ENCODE measurements at places on chromosomes 11 and 22.

DNA sequence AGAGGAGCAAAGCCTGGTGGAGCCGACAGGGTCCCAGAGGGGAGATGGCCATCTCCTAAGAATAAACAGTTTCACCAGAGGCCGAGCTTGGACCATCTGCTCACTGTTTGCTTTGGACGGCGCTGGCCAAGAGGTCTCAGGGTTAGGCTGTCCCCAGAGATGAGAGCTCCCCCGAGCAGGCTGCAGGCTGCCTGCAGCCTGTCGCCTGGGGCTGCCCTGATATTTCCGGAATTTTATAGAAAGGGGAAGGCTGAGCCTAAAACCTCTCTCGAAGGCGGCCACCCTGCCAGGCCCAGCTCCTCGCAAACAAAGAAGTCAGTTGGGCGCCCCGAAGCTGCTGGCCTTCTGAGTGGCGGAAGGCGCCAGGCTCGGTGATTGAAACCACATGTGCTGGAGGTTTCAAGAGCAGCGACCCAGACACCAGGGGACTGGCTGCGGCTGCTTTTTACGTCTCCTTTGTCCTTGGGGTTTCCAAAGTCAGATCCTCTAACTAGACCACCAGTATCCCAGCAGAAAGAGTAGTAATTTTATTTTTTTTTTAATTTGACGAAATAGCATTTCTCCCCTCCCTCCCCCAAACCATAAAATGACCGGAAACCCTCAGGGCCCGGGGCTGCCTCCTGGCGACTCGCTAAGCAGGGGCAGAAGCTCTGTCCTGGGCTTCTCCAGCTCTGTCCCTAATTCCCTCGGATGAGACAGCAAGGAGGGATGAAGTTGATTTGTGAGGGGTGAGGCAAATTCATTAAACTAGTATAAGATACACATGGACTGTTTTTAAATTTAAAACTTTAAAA is 57.4 kb downstream of the CLMP start:
- DNase-seq: no peak

- no peak for DNase-seq
These were observed 152.9 kb downstream of the DBX1 start for GRCh38 chr11:20007386-20007785.

DNA sequence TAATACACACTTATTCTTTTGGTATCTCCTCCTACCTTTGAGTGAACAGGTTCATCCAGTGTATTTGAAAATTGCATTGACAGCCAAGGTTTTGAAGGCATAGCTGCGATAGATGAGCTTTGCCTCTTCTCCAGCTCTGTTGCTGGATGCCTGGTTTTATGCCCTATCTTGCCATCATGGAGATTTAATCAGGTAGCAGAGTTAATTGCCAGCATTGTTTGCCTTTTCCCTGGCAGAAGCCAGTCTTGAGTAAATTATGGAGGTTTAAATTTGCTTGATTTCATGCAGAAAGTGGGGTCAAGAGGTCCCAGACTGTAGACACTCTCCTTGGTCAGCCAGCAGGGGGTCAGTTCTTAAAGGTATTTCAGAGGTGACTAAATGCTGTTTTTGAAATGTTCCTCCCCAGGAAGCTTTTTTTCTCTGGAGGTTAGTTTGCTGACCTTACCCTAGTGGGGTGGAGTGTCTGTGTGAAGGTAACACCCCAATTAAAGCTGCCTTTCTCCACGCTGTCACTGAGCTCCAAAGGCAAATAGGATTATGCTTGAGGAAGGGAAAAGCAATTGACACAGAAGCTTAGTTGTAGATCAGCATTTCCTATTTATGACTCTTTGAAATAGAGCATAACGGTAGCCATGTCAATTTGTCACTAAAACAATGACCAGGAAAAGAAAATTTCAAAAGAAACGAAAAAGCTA is 96.0 kb downstream of the EXT2 start:
- DNase-seq: no peak

GRCh38 chr11:62710001-62710345 is 2.5 kb downstream of the GNG3 start:
- no peak for DNase-seq

GRCh38 chr11:130999992-131000770 is 83.9 kb upstream of the SNX19 start:
- no peak for DNase-seq

DNA sequence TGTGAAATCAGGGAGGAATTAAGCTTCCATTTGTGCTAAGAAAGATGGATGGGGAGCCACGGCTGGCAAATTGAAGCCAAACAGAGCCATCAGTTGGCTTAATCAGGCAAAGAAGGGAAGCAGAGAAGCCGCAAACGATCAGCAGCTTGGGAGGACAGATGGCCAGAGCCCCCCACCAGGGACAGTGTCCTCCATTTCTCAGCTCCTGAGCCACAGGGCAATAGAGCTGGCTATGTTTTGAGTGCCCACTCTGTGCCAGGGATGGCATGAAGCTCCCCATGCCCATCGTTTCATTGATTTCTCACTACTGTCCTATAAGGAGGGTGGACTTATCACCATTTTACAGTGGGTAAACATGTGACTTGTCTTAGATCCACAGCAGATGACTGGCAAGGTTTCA is 126.3 kb upstream of the ASPHD2 start:
- DNase-seq: no peak

DNA sequence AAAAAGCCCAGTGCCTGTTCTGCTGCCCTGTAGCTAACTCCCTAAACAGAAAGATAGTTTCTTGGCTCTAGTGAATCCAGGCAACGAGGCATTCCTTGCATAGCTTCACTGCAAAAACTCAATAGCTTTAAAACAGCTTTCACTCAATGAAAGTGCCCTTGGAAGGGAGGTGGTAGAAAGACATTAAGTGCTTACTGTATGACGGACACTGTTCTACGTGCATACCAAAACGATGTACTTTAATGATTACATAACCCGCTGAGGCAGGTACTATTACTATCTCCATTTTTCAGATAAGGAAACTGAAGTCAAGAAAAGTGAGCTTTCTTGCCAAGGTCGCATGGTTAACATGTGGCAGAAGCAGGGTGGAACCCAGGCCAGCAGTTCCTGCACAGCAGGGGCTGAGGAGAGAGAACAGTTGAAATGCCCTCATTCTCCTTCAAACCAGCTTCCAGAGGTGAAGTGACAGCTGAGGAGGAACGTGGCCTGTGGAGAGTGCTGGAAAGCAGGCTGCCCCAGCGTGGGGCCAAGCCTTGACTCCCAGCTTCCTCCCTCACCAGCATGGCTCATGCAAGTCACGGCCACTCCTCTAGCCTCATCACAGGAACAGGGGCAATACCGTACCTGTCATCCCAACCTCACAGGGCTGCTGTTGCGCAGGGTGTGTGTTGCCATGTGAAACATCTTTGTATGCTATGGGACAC is 227.5 kb upstream of the NARS2 start:
- no peak for DNase-seq

DNA sequence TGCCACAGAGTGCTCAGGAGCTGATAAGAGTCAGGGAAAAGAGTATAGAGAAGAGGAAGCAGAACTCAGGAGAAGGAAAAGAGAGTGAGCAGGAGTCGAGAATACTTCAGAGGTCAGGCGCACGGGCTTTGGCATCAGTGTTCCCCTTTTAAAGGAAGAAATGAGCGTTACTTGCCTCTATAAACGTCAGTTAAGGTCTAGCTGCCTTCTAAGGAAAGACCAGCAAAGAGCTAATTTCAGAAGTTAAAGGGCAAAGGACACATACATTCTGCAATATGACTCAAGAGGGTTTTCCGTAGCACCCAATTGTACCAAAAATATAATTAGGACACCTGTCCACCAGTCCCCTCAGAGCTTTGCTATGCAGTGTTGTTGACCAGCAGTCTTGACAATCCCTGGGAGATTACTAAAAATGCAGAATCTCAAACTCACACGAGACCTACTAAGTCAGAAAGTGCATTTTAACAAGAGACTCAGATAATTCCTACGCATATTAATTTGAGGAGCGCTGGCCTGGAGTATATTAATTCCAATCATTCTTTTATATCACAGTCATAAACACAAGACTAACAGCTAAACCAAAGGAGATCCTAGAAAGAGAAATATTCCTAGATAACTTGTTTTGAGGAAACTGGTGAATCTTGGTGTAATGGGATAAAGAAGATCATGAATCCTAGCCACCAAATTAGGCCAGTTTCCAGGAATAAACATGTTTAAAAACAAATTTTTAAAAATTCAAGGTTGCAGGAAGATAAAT is 249.0 kb downstream of the CADM1 start:
- no peak for DNase-seq

DNA sequence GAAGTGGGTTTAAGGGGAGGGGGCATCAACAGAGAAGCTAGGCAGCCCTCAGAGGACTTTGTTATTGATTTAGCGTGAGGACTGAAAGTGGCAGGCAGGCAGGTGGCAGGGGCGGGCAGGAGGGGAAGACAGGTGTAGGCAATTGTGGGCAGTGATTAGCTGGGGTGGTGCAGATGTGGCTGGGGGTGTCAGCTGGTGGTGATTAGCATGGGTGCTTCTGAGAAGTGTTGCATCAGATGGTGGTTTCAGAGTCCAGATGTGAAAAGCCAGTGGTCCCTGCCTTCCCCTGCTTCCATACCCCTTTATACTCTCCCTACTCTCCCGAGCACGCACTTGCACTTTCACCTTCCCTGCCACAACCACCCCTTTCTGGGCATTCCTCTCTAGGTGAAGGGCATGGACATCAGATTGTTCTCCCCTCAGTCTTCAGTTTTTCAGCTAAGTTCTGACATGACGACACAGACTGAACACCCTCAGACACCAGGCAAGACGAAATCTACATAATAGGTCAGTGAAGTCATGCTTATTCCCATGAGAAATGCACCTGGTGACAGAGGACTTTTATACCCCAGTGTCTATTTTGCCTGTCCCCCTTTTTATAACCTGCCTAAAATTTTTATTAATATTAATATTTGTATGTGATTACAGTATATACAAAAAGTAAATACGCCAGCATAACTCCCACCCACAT is 435.7 kb upstream of the CADM1 start:
- DNase-seq: no peak

GRCh38 chr11:102495161-102496042 is 35.1 kb downstream of the MMP7 start:
- DNase-seq: no peak

- no peak for DNase-seq
These were observed 18.9 kb downstream of the MMP3 start for GRCh38 chr11:102824556-102824955.

DNA sequence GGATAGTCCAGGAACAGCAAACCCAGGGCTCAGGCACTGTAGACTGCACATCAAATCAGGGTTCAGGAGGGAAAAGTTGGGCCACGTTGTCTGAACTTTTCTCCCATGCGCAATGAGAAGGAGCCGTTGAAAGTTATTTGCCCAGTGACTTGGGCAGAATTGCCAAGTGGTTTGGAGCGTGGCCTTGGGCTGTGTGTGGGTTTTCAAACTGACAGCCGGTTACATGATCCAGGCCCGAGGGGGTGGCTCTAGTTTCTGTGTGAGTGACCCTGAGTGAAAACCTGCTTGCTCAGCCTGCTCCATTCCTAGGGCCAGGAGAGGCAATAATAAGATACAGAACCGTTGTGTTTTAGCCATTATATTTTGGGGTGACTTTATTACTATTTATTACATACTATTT is 20.3 kb downstream of the MB start:
- no peak for DNase-seq

DNA sequence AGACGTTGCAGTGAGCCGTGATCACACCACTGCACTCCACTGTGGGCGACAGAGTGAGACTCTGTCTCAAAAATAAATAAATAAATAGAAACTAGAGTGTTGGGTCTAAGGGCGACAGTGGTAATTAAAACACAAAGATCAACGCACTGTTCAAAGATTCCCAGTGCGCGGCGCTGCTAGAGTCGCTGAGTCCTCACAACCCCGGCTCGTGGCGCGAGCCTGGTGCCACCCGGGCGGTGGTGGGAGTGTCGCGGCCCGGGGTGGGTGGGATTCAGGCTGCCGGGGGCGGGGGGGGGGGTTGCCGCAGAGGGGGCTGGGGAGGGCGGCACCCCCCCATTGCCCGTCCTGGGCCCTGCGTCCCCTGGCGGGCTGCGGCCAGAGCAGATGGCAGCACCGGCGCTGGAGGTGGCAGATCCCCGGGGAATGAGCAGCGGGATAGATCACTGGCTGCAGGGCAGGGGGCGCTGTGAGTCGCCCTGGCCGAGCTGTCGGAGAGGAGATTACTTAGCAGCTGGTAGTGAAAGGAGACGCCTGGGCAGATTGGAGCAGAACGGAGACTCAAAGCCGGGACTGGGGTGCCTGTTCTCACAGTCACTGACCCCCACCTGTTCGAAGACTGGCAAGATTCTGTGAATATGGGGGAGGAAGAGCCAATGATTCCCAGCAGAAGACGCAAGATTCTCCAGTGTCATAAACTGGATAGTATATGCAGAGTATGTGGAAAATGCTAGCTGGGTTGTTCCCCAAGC is 30.2 kb upstream of the APOBEC3A start:
- DNase-seq: no peak

DNA sequence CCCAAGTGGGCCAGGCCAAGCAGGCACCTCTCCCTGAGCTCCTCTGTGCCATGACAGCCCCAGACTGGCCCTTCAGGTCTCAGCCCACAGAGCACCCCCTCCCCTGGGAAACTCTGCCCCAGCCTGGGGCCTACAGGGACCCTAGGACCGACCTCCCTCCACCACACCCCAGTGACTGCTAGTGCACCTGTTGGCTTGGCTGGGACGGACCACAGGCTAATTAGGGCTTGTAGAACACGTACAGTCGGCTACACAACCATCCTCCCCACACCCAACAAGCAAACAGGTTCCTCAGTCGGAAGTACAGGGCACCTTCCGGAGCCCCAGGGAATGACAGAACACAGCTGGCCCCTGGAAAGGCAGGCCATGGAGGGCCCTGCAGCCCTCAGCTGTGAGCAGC is 4.3 kb downstream of the SBF1 start:
- no peak for DNase-seq

DNA sequence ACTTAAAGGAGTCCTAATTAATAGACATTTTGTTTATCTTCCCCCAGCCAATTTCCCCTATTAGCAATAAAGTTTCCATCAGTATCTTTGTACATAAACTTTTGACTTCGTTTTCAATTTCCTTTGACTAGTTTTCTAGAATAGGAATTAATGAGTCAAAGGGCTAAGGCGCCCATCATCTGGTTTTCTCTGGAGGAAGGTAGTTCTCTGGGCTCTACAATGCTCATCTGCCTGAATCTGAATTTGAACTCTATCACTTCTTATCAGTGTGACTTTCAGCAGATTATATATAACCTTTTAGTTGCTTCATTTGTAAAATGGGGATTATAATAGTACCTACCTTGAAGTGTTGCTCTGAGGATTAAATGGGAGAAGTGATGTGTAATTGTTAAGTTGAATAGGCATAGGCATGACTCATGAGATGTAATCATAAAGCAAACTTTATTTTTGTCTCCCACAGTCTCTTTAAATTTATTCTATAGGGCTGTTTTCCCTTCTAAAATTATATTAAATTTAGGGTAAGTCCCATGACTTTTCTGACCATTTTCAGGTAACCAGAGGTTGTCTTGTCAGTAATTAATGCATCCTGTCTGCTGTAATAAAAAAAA is 5.8 kb upstream of the TUB start:
- no peak for DNase-seq

GRCh38 chr11:60710482-60710881 is 11.1 kb downstream of the MS4A8 start:
- DNase-seq: no peak

GRCh38 chr11:35938231-35938630 is 5.6 kb upstream of the LDLRAD3 start:
- no peak for DNase-seq

Measured in cortex of kidney (tissue), 1 donor.